Skin of body (tissue), 3 donors: ENCODE measurements at places on chromosomes 12 and 14. TPM values are rescaled to one million over a fixed set of nuclear protein-coding genes. Genes with fewer than 3 reads are reported as not detected.

DNA sequence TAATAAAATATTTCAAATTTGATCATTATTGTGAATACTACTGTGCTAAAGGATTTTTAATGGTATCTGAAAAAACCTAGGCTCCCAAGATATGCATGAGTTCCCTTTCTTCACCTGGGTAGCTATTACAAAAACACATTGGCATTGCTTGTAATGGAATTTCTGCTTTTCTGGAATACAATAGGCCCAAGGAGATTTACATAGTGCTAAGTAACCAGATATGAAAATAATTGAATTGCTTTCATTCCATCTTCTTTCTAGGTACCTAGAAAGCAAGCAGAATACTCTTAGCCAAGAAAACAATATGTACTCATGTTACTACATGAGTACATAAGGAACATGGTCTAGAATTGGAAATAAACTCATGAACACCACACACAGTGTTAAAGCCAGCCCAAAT, 291.9 kb downstream of the KCNC2 start:
- DNase-seq: no peak

- DNase-seq: no peak
Observed at GRCh38 chr14:49997991-49998390, 105.1 kb downstream of the ARF6 start.

DNA sequence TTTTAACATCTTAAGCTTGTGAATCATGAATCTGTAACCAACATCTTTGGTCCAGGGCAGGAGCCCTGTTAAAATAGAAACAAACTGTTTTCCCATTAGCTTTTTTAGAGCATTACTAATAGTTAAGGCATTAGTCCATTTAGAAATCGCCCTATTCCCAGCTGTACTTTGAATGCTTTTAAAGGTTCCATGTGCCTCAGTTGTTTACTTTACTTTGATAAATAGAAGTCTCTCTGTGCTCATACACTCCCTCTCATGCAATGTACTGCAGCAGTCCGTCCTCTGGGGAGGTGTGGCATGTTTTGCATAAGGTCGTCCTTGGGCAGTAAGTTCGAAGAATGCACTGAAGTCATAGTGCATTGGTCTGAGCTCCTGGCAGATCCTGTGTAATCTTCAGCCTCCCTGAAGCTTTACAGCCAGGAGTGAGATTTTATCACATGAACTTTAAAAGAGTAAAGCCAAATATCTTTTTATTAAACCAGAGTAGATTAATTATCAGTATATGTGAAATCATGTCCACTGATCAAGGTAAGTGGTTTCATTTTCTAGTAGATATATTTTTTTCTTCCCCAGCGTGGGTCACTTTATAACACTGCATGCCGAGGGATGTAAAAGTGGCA, 134.7 kb downstream of the FGD4 start:
- peak; percentile 3 for DNase-seq

MYL2 gene
- 43.5 TPM for total RNA-seq
